ENCODE measurements at places on chromosomes 2 and 18.

- no peak for DNase-seq
Observed at GRCh38 chr2:57760381-57760801, 286.2 kb upstream of the VRK2 start.

DNA sequence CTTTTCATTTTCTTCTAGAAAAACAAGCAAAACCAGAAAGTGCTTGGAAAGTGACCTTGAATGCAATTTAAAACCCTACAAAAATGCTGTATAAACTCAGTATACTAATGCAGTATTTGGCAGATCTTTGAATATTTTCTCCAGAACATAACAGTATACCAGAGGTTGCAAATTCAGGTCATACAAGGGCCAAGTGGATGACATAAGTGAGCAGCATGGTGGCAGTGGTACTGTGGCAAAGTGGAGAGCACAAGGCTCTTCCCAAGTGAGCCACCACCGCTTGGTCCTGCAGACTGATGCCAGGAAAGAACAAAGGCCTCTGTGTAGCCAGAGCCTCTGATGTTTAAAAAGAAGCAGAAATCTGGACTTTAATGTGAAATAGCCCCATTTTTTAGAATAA is 33.1 kb downstream of the METTL4 start:
- DNase-seq = no peak

DNA sequence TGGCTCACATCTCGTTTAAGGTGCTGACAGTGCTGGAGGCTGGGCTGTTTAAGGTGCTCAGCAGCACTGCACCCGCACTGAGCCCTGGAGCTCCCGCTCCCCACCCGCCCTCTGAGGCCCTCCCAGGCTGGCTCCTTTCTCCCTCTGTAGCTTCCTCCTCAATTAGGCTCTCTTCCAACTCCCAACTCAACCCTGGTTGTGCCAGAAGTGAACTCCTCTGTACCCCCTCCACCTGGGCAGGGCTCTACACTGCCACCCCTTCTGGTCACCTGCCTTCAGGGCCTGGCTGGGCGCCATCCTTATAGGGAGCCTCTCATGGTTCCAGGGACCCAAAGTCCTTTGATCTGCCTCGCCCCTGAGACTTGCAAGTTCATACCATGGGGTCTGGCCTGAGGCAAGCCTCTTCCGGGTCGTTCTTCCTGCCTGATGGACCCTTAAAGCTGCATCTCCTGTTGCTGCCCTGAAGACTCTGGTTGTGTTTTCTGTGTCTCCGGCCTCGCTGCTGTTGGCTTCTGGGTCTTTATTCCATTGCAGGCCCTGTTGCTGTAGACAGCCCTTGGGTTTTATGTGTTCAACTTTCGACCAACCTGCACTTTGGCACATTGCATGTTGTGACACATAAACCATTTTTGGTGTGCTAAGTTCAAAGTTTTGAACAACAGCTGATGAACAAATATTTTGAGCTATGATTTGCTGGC is 199.6 kb downstream of the LDLRAD4 start:
- no peak for DNase-seq

GRCh38 chr2:229445501-229446211 is 174.6 kb upstream of the PID1 start:
- DNase-seq = no peak

- no peak for DNase-seq
Observed at GRCh38 chr2:119134775-119135174, 23.8 kb downstream of the C1QL2 start.

- DNase-seq = no peak
Observed at GRCh38 chr2:133194777-133195335, 373.4 kb downstream of the NCKAP5 start.
